Brain (organoid and tissue), 16 donors: ENCODE measurements at places on chromosomes 2 and 18.
A peak's percentile ranks its signal among the peaks of the same experiment; 100 is the strongest.

DNA sequence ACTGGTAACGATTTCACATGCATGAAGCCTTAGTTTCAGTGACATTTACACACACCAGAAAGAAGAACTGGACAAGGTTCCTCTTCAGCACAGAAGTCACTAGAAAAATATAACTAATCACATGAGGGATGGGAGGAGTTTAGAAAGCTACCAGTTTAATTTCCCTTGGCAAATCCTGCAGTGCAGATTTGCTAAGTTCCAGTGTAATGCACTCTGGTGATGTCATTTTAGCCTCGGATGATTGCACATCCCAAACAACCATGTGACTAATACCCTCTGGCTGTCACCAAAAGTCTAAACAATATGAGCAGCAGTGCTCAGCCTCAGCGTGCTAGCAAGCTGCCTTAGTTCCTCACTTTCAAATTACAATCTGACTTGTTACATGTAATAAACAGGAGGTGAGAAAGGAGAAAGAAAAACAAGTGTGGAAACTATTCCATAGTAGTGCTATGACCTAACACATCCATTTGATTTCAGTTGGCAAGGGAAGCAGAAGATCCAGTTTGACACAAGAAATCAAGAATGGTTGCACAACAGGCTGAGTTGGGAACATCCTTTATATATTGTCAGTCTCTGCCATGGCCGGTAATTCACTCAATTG, 35.3 kb upstream of the PPP1CB start:
- peak; percentile 57 for DNase-seq

DNA sequence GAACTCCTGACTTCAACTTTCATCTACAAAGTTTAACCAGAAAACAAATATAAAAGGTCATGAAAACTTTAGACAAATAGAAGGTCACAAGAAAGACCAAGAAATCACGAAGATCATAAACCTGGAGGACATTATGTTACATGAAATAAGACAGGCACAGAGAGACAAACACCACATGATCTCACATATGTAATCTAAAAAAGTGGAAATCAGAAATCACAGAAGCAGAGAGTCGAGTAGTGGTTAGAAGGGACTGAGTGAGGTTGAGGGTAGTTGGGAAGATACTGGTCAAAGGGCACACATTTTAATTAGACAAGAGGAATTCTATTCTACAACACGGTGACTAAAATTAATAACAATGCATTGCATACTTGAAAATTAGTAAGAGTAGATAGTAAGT, 1.4 kb downstream of the GCFC2 start:
- DNase-seq = no peak

GRCh38 chr2:196961889-196962288, 35.4 kb upstream of the PGAP1 start:
- DNase-seq = no peak

DNA sequence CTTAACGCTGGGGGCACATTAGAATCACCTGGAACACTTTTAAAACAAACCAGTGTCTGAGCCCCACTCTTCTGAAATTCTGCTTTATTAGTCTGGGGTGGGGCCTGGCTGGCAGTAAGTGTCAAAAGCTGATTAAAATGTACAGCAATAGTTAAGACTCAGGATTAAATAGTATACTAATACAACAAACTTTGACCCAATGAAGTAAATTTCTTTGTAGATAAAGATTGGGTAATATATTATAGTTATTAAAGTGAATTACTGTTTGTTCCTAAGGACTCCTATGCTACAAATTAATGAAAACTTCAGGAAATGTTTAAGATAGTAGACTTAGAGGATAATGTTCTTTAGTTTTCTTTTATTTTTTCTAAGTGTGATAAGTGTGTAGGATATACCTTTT, 160.9 kb downstream of the FAM124B start:
- DNase-seq = no peak

DNA sequence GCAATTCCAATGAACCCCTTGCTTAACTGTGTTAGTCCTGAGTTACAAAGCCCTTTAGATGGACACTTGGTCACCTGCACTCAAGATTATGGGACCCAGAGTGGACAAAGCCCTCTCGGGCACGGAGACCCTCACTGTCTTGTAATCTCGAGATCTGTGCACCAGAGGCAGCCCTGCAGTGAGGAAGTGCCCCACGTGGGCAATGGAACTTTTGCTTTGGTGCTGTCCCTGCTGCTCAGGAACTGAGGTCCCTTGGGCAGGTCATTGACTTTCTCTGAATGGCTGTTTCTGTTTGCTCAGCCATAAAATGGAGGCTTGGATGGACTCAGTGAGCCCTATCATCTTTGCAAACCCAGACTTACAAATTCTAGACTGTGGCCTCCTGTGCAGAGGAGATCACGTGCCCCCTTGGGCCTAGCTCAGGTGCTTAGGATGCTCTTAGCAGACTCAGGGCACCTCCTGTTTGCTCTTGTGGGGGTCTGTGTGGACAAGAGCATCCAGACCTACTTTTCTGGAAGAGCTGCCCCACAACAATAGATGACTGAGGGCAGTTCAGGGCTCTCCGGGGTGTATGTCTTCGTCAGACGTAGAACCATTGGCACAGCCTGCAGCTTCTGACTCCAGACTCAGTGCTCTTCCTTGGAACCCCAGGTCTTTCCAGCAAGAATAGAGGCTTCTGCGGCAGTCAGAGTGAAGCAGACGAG, 94.5 kb upstream of the HS6ST1 start:
- DNase-seq = no peak

DNA sequence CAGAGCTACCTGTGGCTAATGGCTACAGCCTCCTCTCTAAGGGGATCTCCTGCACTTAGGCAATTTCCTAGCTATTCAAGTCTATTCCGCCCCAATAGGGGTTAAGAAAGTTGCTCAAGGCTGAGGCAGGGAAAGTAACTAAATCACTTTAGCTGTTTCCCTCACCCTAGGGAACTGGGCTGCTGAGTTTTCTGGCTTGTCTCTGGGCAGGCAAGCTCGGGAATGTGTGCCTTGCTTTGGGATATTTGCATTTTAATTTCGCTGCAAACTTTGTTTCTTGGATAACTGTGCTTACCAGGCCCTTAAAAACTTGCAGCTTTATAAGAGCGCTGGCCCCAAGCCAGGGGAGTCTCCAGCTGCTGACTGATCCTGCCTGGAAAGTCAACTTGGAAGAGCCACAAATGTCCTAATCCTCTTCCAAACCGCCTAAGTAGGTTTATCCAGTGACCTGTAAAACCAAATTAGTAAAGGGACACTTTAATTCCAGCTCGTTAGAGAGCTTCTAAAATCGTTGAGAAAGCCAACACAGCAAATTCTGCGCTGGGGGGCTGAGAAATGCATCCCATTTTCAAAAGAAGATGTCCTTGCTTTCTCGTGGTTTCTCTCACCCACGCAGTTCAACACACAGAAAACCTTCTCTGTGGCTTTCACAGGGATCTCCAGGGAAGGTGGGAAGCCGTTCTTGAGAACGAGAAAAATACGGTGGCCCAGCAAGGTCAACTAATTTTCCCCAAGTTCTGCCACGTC, 59.5 kb upstream of the SP3 start:
- no peak for DNase-seq

- no peak for DNase-seq
Observed at GRCh38 chr18:7885865-7886264, 318.7 kb downstream of the PTPRM start.

GRCh38 chr2:202169832-202170424, 68.5 kb downstream of the SUMO1 start:
- DNase-seq = no peak

DNA sequence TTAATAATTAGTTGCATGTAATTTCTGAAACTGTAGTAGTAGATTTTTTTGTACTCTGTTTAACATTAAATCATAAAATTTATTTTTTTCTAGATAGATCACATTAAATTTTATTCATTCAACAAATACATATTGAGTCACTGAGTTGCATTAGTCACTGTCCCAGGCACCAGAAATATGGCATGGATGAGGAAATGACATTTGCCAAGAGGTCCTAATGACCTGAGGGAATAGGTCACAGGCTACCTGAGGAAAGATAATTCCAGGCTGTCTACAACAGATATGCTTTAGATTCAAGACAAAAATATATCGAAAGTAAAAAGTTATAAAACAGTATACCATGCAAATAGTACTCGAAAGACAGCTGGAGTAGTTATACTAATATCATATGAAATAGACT, 852.4 kb upstream of the ACVR2A start:
- no peak for DNase-seq

DNA sequence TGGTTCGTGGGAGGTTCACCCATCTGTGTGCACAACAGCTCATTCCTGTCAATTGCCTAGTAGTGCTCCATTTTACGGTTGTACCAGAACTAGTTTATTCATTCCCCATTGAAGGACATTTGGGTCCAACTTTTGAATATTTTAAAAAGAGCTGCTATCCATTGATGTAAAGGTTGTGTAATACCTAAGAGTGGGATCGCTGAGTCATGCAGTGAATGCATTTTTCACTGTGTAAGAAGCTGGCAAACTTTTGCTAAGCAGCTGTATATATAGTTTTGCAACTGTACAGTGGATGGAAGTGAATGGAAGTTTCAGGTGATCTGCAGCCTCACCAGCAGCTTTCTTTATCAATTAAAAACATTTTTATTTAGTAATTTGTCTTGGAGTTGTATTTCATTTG, 104.5 kb downstream of the DCDC2C start:
- no peak for DNase-seq

- no peak for DNase-seq
Observed at GRCh38 chr2:73089270-73090030, 17.9 kb upstream of the SFXN5 start.

DNA sequence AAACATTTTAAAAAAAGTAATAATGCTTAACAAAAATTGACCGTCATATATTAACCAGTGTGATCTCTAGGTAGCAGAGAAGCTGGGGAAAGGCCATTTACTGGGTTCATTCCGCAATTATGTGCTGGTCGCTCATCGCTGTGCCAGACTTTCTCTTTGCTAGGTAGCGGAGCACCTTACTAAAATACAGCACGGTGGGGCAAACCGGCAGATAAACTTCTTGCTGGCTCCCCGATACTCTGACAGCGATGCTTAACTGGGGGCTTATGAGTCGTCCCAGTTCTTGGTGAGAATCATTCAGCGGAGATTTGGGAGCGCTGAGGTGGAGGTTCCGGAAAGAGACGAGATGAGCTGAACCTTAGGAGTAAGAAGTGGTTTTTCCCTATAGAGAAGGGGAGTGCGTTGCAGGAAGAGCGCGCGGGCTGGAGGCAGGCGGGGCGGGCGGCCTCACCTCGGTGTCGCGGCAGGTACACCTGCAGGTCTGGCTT, 605 bp downstream of the C2orf68 start:
- no peak for DNase-seq

DNA sequence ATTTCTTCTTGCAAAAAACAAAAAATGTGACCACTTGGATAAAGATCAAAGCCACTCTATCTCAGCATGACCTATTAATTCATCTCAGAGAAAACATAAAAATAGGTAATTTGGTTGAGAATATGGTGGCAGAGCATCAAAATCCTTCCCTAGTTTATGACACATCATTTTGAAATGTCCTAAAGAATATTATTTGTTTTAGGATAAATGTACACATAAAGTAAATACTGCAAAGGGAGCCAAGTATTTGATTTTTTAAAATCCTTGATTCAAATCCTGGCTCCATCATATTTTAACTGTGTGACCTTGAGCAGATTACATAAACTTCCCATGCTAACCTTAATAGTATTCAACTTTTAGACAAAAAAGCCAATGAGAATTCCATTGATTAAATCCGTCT, 206.6 kb downstream of the CDH2 start:
- no peak for DNase-seq

GRCh38 chr2:112540906-112541305, 1.4 kb upstream of the POLR1B start:
- no peak for DNase-seq

DNA sequence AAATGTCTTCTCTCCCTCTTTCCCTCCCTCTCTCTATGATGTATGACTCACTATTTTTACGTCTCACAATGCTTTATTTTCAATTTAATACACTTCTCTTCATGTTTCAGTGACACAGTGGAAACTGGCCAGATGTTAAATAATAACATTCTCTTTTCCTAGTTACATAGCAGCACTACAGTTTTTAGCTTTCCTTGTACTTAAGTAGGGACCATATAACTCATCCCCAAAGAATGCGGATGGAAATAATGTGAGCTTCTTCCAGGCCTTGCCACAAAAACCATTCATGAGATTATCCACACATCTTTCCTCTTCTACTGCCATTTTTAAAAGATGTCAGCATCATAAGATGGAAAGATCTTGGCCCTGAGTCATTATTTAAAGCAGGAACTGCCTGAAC, 789.4 kb downstream of the LRP1B start:
- DNase-seq = no peak

DNA sequence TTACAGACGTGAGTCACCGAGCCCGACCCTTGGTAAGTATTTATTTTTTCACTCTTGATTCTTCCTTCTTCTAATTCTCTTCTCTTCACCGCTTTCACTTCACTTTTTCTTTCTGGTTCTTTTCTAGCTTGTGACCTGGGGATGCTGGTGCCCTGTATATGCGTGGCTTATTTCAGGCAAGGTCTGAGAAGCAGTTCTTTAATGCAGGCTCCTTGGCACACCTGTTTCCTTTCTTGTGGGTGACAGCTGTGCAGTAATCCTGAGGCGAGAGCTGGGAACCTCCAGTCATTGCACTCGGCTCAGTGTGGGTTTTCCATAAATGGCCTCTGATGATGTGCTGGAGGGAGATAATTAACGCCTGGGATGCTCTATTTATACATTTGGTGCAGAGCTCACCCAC, 193.8 kb downstream of the TSN start:
- DNase-seq = no peak

DNA sequence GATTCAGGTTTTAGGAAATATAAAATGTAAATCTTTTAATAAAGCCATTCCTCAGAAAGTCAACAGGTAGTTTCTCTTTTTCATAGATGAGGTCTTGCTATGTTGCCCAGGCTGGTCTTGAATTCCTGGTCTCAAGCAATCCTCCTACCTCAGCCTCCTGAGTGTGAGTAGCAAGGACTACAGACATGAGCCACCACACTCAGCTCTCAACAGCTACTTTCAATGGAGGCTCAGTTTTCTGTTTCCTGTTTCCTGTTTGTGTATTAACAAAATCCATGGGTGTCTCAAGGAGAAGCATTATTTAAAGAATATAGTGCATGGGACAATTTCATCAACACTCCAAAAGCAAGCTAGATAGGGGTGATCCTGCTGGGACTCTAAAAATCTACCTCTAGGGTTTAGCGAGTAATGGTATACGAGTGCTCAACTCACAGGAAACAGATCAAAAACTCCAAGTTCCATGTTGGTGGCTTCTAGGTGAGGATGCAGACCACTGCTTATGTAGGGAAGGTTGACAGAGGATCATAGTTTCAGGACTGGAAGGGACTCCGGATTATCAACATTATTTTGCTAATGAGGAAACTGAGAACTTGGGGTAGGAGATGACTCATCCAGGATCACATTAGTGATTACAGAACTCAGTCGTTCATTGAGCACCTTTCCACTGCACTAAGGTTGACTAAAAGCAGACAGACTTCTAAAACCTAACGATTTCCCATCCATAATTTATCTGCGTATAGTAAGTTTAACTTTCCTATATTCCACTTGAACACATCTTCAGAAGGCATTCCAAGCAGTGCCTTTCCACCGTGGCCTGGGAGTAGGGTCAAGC, 61.7 kb upstream of the WIPF1 start:
- DNase-seq = no peak
